ENCODE measurements at places on chromosomes 16 and 17.

DNA sequence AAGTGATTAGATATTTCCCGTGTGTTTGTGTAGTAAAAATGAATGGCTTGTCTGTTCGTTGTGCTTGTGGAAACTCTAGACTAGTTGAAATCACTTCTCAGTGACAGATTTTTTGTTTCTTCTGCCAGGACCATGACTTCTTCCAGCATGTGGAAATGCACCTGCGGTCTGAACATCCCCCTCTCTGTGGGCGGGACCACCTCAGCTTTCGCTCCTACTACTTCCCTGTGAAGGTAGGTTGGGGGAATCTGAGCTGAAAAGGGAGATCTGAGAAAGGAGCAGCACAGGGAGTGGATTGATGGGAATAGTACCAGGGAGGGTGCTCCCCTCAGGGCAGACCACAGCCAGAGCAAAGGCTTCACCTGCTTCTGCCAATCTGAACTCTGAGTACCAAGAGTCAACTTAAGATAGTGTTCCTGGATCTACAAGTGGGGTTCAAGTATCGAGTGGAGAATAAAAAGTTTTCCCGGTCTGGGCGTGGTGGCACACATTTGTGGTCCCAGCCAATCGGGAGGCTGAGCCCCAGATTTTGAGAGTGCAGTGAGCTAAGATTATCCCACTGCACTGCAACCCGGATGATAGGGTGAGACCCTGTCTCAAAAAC is 47.5 kb downstream of the SF3B3 start:
- no peak for DNase-seq

DNA sequence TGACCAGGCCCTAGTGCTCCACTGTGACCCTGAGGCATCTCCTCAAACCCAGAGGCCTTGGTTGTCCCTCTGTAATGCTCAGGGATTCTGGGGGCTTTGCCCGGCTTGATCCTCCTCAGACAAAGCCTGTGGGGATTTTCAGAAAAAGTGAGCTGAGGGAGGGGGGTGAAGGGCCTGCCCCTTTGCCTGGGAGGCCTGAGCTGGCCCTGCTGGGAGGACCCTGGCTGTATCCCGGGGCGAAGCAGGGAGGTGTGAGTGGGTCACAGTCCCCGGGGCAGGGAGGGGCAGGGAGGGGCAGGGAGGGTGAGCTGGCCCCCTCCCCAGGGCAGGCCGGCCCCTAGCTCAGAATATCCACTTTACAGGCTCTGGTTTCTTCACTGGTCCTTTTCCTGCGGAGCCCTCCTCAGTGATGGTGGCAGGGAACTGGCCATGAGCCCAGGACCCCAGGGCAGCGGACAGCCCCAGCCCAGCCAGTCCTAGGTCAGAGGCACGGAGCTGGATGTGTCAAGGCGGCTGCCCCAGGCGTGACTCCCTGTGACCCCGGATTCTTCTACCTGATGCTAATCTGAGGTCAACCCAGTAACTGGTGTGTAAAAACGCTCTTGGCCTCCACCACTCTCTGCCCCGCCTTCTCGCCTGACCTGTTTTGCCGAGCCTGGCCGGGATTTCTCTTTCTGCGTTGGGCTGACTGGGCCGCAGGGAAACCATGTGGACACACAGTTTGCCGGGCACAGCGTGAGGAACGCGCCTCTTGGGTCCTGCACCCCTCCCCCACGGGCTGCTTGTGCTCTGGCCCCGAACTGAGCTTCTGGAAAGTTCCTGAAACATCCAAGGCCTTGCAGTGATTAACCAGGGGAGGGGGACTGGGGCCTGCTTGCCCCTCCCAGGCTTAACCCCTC is 5.8 kb upstream of the FASN start:
- DNase-seq = no peak

DNA sequence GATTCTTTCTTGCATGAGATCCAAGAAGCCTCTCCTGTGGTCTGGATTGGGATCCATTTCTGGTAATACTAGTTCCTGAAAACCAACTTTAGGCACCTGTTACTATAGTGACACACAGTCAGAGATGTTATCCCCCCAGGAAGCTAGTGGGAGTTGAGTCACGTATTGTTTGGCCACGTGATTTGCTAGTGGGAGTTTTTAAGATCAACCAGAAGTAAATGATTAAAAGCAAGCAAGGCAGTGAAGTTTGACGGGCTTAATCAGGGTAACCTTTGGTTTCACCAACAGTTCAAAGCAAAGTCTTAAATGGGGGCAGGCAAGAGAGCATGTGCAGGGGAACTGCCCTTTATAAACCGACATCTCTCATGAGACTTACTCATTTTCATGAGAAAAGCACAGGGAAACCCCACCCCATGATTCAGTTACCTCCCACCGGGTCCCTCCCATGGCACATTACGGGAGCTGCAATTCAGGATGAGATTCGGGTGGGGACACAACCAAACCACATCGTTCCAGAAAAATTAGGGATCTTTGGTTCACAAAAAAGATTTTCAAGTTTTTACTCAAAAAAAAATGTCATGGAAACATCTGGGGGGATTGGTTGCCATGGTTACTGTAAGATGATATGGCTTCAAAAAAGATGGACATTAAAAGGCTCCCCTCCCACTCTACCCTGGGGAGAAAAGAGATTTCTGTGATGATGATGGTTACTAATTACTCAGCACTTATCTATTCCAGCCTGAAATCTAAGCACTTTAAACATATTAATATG is 483.1 kb upstream of the ERCC4 start:
- no peak for DNase-seq

GRCh38 chr17:72385475-72385874 is 264.7 kb downstream of the SOX9 start:
- DNase-seq = no peak

DNA sequence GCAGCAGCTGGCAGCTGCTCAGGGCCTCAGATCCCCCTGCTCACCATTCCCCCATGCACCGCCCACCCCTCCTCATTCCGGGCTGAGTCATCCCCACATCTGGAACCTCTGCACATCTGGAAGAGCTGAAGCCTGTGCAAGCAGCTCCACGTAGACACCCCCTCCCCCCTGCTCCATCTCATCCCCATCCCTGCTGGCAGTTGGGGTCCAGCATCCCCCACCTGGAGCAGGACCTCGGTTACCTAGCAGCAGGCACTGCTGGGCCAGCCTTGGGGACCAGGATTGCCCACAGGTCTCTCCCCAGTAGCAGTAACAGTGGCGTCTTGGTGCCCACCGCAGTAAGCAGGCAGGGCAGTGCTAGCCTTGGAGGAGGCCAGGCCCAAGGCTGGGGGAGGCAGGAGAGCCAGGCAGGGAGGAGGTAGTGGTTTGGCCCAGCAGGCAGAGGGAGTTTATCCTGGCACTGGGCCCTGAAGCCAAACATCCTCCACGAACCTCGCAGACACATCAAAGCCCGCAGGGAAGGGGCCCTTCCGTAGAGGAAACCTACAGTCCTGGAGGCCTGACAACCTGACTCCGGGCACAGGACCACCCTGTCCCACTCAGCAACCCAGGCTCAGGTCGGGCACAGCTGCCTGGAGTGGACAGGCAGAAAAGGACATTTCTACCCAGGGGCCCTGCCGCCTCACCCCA is 7.7 kb upstream of the TMEM92 start:
- DNase-seq = no peak

- DNase-seq = no peak
These were observed 223.4 kb upstream of the TNRC6C start for GRCh38 chr17:77735081-77735565.

- DNase-seq = no peak
These were observed 170.3 kb downstream of the MAF start for GRCh38 chr16:79430191-79430678.

- peak; percentile 44 for DNase-seq
These were observed 43.5 kb downstream of the ST3GAL2 start for GRCh38 chr16:70395345-70395901.

GRCh38 chr17:14866266-14866665 is 398.9 kb downstream of the PMP22 start:
- DNase-seq = no peak

GRCh38 chr16:47984669-47985068 is 171.1 kb downstream of the ABCC12 start:
- no peak for DNase-seq

GRCh38 chr16:88539261-88539651 is 30.9 kb upstream of the ZC3H18 start:
- DNase-seq = no peak

- DNase-seq = no peak
These were observed 27.5 kb downstream of the MAF start for GRCh38 chr16:79573071-79573470.

DNA sequence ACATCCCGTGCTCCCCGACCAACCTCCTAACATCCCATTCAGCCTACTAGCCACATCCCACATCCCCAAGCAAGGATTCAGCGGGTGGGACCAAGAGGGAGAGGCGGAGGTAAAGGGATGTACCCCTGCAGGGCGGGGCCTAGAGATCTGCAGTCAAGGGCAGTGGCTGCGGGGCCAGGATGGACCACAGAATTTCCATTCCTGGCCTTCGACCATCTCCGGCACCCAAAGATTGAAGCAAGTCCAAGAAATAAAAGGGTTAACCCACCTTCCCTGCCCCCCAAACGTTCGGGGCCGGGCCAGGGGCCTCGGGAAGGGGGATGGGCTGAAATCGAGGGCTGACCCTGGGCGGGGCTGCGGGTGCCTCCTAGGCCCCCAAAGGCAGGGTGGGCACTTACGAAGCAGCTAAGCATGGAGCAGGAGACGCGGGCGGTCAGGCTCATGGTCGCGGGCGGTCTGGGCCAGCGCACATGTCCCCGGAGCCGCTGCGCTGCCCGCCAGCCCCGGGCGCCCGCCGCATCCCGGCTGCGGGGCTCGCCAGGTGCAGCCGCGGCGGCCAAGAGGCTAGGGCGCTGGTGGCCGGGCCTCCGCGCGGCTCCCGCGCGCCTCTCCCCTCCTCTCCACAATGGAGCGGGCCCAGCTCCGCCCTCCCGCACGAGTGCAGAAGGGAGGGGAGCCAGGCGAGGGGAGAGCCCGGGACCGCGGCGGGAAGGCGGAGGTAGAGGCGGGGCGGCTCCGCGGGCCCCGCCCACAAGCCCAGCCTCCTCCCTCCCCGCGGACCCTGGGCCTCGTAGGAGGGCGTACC is at the start of gene MTMR4:
TSS of gene MTMR4 (minus strand) at position 674 of the 805 bp plus-strand sequence. CDS start at position 443, 231 bp downstream.
- DNase-seq = peak; percentile 59

DNA sequence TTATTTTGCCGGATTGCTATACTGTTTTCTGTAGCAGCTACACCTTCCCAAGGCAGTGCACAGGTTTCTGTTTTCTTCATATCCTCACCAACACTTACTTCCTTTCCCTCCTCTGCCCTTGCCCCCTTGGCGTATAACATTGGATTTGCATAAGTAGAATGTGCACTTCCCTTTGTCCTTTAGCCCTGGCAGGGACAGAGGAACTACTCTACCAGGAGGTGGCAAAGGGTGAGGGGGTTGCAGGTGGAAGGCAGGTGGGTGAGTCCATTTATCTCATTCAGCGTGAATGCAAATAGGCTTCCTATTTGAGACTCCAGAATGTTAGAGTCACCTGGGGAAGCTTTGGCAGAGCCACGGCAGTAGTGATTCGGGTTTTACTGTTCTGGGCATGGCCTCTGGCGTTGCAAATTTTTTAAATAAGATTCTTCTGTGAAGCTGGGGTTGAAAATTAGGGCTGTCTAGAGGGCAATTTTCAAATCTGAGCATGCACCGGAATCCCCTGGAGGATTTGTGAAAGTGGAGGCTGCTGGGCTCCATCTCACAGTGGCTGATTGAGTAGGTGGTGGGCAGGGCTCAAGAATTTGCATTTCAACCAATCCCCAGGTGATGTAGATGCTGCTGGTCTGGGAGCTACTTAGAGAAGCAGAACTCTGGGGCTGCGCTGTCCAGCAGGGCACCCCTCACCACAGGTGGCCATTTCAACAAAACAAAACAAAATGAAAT is 84.7 kb downstream of the PLCG2 start:
- no peak for DNase-seq

- DNase-seq = peak; percentile 92
These were observed 9.6 kb upstream of the EIF1 start for GRCh38 chr17:41678907-41679739.

DNA sequence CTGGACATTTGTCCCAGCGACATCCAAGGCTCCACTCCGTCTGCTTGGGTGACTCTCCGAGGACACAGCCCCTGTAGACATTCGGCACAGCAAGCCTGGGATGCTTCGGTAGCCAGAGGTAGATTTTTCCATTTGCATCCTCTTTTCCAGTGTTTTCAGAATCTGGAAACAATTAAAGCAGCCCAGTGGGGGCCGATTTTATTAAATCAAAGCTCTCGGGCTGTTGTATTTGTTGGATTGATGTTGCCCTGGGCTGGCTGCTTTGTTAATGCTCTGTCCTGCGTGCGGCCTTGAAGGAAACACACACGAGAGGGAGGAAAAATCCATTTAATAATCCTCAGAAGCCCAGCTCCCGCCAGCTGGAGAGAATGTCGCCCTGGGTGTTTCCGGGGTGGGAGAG is 158.1 kb upstream of the CIBAR2 start:
- no peak for DNase-seq

GRCh38 chr16:86528061-86528929 is 18.0 kb downstream of the FOXF1 start:
- DNase-seq = no peak

DNA sequence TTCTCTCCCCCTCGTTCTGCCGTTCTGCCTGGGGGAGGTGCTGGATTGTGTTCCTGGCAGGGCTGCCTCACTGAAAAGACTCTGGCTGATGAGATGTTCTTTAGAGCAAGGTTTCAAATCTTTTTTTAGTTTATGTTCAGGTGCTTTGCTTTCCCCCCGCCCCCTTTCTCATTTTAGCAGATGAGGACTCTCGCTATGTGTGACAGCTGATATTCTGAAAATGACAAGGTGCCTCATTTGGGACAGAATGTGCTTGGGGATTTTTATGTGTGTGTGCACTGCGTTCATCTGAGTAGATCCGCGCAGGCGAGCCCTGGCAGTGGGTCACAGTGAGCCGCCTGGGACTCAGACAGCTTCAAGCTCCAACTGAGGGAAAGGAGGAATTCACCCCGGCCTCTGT is 205.9 kb downstream of the HS3ST4 start:
- no peak for DNase-seq

GRCh38 chr17:51761105-51761504 is 397.4 kb downstream of the CA10 start:
- DNase-seq = no peak

GRCh38 chr17:10001306-10001873 is 96.3 kb upstream of the RCVRN start:
- no peak for DNase-seq

DNA sequence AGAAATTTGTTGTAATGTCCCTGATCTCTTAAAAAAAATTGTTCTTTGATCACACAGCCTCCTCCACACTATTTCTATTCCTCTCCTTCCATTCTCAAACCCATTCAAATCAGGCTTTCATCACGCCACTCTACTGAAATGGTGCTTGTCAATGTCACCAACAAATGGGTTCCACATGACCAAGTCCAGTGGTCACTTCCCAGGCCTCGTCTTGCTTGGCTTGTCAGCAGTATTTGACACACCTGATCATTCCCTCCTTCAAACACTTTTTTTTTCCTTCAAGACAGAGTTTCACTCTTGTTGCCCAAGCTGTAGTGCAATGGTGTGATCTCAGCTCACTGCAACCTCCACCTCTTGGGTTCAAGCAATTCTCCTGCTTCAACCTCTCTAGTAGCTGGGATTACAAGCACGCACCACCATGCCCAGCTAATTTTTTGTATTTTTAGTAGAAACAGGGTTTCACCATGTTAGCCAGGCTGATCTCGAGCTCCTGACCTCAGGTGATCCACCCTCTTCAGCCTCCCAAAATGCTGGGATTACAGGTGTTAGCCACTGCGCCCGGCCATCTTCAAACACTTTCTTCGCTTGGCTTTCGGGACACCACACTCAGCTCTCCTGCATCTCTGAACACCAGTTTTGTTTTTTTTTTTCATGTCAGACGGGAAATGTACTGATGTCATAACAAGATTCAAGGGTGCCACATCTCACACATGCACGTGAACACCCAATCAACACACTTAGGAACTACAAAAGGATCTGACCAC is 18.3 kb downstream of the NQO1 start:
- no peak for DNase-seq

GRCh38 chr17:65049085-65049756 is 7.3 kb downstream of the GNA13 start:
- no peak for DNase-seq

All from CD4-positive, alpha-beta T cell treated with Interleukin-4 for 4 hours (primary cell).